ENCODE measurements at places on chromosomes 3 and 15. TPM values are rescaled to one million over a fixed set of nuclear protein-coding genes. Genes with fewer than 3 reads are reported as not detected.

DNA sequence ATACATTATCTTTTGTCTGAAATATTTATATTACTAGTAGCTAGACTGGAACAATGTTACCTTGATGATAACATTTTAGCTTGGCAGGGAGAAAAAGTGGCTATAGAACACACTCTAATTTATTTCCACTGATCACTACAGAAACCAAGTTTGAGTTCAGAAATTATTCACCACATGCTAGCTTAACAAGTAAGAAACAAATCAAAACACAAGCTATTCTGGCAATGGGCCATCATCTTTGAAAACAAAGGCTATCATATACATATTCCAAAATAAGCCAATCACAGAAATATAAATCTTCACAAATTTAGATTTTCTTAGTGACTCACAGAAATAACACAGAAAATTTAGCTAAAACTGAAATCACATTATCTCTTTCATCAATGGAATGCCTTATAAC is 17.1 kb downstream of the AQR start:
- no peak for DNase-seq

- no peak for DNase-seq
These were observed 424.9 kb upstream of the ALCAM start for GRCh38 chr3:104941785-104942184.

- no peak for DNase-seq
These were observed 189.5 kb upstream of the WNT5A start for GRCh38 chr3:55676643-55677042.

The SCN5A gene
- 1.4 TPM for polyA plus RNA-seq

GRCh38 chr15:38782156-38782555 is 217.5 kb upstream of the RASGRP1 start:
- no peak for DNase-seq

DNA sequence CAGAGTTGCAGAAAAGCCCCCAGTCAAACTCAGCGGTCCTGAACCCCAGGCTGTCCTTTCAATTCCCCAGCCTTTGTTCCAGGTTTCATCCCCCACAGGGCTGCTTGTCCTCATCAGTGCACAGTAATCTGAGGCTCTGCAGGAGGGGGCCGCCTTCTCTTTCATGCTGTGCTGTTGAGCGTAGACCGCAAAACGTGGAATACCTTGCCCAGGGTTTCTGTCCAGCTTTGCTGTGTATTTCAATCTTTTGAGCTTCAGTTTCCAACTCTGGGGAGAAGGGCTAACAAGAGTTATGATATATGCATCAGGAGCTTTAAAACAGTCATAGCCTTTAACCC is 64.8 kb downstream of the FAM43A start:
- DNase-seq = no peak

The TMCO5A gene
- not detected for polyA plus RNA-seq

GRCh38 chr3:23442598-23443383 is 239.7 kb downstream of the UBE2E2 start:
- no peak for DNase-seq

- DNase-seq = no peak
These were observed 192.9 kb downstream of the NEK10 start for GRCh38 chr3:27176256-27176655.

- no peak for DNase-seq
These were observed 150.9 kb downstream of the TPRA1 start for GRCh38 chr3:127439621-127440020.

GRCh38 chr15:96349857-96350720 is 19.6 kb downstream of the NR2F2 start:
- DNase-seq = no peak

The MESP2 gene
- polyA plus RNA-seq = 0.22 TPM

The TICRR gene
- polyA plus RNA-seq = 1.3 TPM

DNA sequence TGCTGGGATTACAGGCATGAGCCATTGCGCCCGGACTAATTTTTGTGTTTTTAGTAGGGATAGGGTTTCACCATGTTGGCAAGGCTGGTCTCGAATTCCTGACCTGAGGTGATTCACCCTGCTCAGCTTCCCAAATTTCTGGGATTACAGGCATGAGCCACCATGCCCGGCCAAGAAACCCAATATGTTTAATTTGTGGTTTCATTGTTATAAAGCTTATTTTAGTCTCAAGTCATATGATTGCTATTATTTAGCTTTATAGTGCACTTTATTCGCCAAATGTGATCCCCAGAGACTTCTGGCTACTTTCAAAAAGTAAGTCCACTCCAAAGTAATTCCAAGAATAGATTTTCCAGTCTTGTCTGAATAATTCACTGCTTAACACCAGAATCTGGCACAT is 19.3 kb upstream of the SLC4A7 start:
- DNase-seq = peak; percentile 69

The SNURF gene
- polyA plus RNA-seq = 12.0 TPM

GRCh38 chr3:88222343-88222742 is 72.6 kb downstream of the C3orf38 start:
- DNase-seq = no peak

DNA sequence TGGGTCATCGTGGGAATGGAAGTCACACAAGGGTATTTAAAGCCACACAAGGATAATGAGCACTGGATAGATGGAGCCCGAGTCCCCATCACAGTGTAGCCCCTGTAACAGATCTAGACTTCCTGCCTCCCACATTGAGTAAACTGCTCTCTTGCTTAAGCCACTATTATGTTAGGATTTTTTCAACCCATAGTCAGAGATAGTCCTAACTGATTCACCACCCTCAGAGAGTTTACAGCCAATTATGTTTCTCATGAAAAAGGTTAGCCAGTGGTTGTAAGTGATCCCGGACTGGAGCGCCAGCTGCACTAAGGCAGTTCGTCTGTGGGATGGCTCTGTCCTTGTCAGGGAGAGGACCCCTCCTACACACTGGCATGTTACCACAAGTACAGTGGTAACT is 77.0 kb downstream of the KLF13 start:
- no peak for DNase-seq

GRCh38 chr15:76626611-76627010 is 278.5 kb downstream of the SCAPER start:
- no peak for DNase-seq

The C3orf22 gene
- polyA plus RNA-seq = not detected

DNA sequence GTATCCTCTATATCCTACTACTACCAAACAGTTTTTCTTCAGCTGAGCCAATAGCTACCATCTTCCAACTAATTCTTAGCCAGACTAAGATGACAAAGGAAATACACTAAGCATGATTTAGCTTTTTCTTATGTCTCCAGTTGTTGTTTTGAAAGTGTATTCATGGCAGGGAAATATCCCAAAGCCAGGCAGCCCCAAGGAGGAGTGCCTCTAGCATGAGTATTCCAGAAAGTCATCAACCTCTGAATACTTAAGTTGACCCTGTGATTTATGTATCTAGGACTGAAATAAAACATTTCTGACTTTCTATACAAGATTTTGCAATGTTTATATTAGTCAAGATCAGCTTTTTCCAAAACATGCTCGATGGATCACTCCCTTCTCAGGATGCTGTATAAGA is 449.1 kb downstream of the IL5RA start:
- DNase-seq = no peak

GRCh38 chr3:131608296-131608695 is 105.5 kb upstream of the MRPL3 start:
- DNase-seq = no peak

GRCh38 chr3:124351430-124352148 is 359.7 kb upstream of the ROPN1 start:
- DNase-seq = peak; percentile 41

- no peak for DNase-seq
These were observed 208.7 kb upstream of the CDIN1 start for GRCh38 chr15:36370731-36371112.

DNA sequence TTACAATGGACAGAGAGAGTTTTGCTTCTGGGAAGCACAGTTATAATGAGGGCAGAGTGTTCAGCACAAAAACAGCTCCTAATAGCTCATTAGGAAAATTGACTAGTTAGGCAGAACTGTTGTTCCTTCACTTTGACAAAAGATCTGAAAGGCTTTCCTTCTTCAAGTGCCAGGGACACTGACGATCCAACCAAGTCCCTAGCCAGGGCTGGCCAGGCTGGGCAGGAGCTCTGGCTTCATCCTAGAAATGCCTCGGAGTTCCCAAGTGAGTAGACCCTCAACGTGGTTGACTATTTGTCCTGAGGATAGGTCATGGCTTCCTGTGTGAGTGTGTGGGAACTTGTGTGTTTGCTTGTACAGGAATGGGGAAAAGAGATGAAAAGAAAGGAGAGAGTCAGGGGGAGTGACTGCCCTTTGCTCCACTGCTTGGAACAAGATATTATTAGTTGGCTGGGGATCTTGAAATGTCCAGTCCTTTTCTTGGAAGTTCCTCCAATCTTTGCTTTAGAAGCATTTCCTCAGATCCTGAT is 617.9 kb downstream of the NTRK3 start:
- no peak for DNase-seq

DNA sequence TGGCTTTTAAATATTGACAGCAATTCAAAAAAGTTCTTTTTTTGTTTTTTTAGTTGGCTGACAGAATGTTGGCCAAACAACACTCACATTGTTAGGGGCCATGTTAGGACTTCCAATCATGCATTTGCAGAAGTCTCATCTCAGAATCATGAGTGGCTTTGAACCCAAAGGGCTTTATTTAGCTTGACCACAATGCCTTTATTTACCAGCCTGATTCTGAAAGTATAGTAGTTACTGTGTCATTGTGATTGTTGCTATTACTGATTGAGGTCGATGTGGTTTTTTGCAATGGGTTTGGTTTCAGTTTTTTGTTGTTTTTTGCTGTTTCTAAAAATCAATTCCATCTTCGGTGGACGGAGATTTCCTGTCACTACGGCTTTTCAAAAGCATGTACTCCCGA is 7.2 kb downstream of the GLDN start:
- DNase-seq = no peak

DNA sequence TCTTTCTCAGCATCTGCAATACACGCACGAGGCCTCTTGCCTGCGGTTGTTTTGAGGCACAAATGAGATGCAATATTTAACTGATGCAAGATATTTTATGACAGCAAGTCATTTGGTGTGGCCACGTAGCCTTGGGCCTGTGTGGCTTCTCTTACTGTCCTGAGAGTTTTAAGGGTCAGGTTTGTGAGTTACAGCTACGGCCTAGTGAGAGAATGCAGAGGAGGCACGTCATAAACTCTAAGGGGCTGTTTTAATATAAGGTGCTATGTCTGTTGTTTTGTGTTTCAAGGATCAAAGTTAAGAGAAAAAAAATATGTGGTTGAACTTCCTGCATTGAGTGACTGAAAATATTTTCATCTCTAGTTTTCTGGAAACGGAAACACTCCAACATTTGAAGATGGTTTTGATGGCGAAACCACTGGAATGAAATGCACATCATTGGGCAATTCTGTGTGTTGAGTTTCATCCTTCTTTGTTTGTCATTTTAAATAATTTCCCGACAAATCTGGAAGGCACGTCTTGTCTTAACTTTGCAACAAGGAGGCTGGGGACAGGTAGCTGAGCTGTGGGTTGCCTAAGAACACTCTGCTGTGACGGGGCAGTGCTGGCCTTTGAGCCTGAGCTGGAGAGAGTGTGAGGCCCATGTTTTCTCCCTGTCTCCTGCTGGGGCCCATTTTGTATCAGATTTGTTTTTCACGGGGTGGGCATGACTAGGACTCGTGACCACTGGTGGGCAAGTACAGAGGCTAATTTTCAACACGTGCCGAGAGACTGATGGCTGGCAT is 5.1 kb downstream of the APBA2 start:
- no peak for DNase-seq

The RAB6B gene
- polyA plus RNA-seq = 2.3 TPM

GRCh38 chr3:164375995-164376394 is 702.3 kb downstream of the SI start:
- DNase-seq = no peak

DNA sequence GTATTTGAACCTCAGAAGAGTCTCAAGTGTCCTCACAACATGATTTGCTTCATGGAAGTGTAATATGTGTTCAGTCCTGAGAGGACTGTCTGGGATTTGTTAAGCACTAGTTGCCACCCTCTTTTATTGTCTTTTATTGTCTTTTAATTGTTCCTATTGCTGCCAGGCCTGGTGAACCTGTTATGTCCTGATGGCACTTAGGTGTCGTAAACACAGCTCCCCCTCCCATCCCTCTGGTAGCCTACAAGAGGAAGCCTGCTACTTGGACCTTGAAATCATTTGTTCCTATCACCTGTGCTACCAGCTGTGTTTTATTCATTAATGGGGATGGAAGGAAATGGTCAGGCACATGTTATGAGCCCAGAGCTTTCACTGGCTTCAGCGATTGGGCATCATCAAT is 19.3 kb downstream of the CCNB2 start:
- no peak for DNase-seq

The ITIH4 gene
- 0.63 TPM for polyA plus RNA-seq

GRCh38 chr3:156109989-156110388 is 10.4 kb upstream of the KCNAB1 start:
- DNase-seq = no peak

DNA sequence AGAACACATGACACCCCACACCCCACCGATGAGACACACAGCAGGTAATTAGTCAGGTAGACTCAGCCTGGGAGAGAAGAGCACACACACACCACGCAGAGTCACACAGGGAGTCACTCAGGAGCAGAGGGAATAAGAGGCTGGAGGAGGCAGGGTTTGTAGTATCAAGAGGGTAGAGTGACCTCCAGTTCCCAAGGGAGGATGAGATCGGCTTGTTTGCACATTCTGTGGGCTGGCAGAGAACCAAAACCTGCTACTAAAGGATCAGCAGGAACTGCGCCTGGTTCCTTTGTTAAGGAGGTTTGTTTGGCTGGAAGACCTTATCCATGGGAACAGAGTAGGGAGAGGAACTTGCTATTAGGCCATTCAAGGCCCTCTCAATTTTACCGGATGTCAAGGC is 281.4 kb upstream of the SLCO3A1 start:
- DNase-seq = no peak

The ZNF80 gene
- not detected for polyA plus RNA-seq

- no peak for DNase-seq
These were observed 908 bp upstream of the RARB start for GRCh38 chr3:25427155-25427554.

The GRM2 gene
- not detected for polyA plus RNA-seq

The ISLR gene
- polyA plus RNA-seq = 2.3 TPM

- no peak for DNase-seq
These were observed 317.5 kb upstream of the SGO1 start for GRCh38 chr3:20503394-20504082.

DNA sequence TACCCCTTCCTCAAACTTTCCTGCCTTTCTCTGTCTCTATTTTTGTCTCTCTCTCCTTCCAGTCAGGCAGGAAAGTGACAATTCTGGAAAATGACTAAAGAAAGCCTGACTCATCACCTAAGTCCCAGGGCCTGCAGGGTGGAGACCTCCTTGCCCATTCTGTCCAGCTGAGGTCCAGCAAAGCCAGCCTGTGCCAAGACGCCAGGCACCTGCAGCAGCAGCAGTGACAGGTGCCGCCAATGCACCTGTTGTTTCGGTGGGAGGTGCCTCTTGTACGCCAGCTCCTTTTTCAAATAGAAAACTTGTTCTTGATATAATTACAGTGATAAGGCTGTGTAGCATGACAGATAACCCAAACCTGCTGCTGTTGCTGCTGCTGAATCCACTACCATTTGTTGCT is 501.3 kb downstream of the NTRK3 start:
- no peak for DNase-seq

All from AG04450 (cell line).